ENCODE measurements at places on chromosomes 1 and 21. TPM values are rescaled to one million over a fixed set of nuclear protein-coding genes. Genes with fewer than 3 reads are reported as not detected.

- DNase-seq, result no peak
Measured at GRCh38 chr1:169148472-169149252, 42.2 kb downstream of the ATP1B1 start.

Gene EDN2
- polyA plus RNA-seq, result not detected

DNA sequence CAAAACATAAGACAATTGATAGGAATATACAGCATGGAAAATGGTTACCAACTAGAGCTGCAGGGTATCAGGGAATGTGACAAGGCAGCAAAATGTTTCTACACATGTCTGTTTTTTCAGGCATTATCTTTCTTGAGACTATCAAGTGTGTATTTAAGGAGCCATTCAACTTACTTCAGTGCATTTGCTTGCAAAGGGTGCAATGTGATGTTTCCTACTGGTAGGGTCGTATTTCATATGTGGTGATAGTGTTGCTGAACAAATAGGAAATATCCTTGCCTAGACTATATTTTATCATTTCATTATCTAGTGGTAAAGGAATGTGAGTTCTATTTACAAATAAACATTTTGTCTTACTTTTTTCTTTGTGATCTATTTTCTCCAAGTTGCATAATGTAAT, 42.4 kb downstream of the PTPRC start:
- no peak for DNase-seq

GRCh38 chr1:99636647-99637175, 9.2 kb upstream of the PALMD start:
- DNase-seq, result no peak

Gene TNFSF18
- not detected for polyA plus RNA-seq

DNA sequence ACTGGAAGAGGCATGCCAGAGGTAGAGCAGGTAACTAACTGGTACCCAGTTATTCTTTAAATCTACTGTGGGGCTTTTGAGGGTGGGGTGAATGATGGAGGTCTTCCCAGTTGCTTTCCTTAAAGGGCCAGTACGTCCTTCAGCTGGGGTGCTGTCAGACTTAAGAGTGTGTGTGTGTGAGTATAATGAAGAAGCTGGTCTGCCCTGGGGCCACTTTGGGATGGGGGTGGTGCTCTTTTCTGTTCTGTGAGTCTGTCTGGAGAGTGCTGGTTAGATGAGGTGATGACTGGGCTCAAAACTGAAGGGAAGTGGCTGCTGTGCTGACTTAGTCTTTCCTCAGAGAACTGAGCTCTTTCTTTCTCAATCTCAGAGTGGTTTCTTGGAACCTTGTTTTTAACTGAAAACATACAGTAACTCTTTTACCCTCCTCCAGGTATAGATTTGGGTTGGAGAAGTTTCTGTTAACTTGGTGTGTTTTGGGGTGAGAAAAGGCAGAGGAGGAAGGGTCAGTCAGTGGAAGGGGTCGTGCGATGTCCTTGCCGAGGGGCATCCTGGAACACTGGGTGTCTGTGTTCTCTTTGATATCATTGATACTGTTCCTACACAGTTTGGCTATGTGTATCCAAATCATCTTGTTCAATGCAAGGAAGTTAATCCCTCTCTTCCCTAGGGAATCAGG, 746 bp downstream of the MACF1 start:
- peak; percentile 33 for DNase-seq

DNA sequence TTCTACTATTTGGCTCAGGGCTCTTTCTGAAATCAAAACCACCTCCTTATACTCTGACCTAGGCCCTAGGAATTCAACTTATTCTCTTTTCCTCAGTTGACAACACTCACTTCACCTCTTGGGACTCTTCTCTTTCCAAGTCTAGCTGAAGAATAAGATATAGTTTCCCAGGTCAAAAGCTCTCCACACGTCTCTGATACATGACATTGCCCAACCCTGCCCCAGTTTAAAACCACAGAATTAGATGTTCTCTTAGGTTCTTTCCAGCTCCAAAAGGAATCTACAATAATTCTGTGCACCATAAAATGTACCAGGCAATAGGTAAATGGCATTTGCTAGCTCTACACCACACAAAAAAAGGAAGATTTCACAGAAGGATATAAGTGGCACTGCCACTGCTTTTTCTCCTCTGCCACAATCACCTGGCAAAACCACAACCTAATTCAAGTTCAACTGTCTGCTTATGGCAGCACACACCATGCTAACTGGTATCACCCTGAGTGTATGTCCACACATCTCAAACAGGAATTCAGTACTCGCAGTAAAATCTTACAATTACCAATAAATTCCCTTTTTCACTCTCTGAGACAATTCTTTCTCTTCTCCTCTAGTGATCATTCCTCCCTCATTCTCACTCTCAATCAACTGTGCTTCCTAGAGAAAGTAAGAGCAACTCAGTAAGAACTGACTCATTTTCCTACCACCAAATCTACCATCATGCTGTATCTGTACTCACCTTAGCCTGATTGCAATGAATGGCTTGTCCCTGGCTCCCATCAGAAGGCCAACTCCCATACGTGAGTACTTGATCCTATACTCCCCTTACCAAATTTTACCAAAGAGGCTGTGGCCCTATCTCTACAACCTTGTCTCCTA, 27.3 kb downstream of the ZBTB8OS start:
- no peak for DNase-seq

GRCh38 chr1:59349101-59349500, 52.2 kb downstream of the FGGY start:
- no peak for DNase-seq

- no peak for DNase-seq
Measured at GRCh38 chr1:115655916-115656315, 14.1 kb downstream of the VANGL1 start.

DNA sequence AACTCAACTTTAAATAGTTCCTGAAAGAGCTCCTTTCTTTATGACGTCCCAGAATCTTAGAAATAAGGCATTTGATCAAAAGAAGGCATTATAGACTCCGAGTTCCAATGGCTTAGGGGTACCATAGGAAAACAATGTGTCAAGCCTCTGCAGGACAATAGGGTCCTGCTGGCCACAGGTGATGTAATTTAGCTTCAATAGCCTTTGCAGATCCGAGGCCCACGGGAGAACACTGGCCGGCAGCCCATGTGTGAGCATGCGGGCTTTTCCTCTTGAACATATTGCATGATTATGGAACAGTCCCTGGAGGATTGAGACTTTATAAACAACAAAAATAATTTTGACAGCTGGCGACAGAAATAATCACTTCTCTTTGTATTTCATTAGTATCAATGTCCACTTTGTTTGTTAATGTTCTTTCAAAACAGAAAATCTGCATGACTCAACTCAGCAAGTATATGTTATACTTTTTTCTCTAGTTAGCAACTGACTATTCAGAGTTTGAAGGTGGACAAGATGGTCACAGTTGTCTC, 49.0 kb upstream of the NR5A2 start:
- DNase-seq, result no peak

Gene FNDC10
- 0.72 TPM for polyA plus RNA-seq

GRCh38 chr1:184866991-184867788, 107.1 kb downstream of the NIBAN1 start:
- peak; percentile 73 for DNase-seq

- DNase-seq, result no peak
Measured at GRCh38 chr1:17121881-17122280, 2.6 kb upstream of the PADI2 start.

- DNase-seq, result no peak
Measured at GRCh38 chr1:170620164-170620563, 43.8 kb upstream of the PRRX1 start.
